ENCODE measurements at places on chromosomes 1 and 21. TPM values are rescaled to one million over a fixed set of nuclear protein-coding genes. Genes with fewer than 3 reads are reported as not detected.
A peak's percentile ranks its signal among the peaks of the same experiment; 100 is the strongest.

DNA sequence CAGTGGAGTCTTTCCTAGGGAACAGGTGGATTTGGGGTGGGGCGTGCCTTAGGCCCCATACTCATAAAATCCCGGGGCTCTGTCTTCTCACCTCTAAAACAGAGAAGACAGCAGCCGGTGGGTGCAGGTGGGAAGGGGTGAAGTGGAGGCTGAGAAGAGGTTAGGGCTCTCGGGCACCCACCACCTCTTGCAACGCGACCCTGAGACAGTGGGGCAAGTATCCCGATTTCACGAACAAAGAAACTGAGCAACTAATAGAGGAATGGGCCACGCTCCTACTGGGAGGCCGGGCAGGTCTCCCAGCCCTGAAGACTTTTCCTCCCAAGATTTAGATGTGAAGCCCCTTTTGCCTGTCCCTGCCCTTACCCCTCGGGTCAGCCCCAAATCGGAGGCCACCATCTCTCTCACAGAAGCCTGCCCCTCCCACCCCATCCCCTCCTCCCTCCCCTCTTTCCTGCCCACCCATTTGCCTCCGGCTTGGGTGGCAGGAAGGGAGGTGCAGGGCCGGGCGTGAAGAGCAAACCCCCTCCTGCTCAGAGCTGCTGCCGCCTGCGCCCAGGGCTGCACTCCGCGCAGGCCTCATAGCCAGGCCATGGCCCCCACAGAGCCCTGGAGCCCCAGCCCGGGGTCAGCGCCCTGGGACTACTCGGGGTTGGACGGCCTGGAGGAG lies at the start of gene GPR25:
GPR25 (plus strand) TSS at position 536 of the 670 bp plus-strand sequence; CDS start at position 593, 57 bp downstream.
- DNase-seq, result no peak

- DNase-seq, result peak; percentile 9
These were observed 27.9 kb downstream of the FTCD start for GRCh38 chr21:46127239-46128105.

- DNase-seq, result no peak
These were observed 579.8 kb upstream of the PKN2 start for GRCh38 chr1:88104236-88104635.

- DNase-seq, result no peak
These were observed 194.8 kb upstream of the C8B start for GRCh38 chr1:57160594-57160993.

DNA sequence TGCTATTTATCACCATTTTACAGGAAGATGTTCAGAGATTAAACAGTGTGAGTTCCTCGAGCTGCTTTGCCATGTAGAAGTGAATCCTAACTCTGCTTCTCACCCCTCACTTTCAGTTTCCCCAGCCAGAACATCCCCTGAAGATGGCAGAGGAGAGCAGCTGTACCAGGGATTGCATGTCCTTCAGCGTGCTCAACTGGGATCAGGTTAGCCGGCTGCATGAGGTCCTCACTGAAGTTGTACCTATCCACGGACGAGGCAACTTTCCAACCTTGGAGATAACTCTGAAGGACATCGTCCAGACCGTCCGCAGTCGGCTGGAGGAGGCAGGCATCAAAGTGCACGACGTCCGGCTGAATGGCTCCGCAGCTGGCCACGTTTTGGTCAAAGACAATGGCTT lies 16.9 kb downstream of the TENT5C start:
- DNase-seq, result no peak

DNA sequence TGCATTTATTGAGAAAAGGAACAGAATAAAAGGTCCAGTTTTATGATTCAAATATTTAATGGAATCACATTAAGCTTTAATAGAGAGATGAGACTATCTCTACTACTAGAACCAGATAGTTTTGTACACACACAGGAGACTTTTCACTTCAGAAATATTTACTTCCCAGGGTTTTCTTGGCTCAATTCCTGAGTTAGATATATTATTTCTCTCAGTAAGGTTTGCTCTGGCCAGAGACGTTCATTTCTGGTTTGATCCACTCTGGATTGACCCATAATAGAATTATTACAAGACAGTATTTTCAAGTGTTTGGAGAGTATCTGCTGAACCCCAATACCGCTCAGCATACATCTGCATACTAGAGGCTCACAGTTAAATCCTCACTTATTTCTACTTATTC lies 1.3 kb upstream of the RCOR3 start:
- DNase-seq, result no peak

DNA sequence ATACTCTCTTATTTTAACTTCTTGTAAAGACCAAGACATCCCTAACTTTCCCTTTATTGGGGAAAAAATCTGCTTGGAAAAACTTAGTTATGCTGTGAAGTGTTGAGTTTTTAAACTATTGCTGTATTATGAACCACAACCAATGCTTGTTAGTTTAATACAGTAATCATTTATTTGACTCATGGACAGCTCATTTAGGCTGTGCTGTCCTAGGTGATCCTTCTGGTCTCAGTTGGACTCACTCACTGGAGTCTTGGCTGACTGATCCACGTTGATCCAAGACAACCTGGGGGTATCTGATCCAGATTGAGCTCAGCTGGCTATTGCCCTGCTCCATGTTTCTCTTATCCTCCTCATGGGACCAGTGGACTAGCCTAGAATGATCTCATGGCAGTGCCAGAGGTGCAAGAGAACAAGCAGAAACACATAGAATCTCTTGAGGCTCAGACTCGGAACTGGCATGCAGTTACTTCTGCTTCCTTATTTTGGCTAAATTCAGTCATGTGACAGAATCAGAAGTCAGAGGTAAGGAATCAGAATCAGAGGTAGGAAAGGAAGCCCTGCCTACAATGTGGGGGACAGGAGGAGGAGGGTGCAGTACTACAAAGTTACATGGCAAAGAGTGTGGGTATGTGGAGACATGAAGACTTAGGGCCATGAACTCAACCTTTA lies 156.5 kb downstream of the FGGY start:
- no peak for DNase-seq

DNA sequence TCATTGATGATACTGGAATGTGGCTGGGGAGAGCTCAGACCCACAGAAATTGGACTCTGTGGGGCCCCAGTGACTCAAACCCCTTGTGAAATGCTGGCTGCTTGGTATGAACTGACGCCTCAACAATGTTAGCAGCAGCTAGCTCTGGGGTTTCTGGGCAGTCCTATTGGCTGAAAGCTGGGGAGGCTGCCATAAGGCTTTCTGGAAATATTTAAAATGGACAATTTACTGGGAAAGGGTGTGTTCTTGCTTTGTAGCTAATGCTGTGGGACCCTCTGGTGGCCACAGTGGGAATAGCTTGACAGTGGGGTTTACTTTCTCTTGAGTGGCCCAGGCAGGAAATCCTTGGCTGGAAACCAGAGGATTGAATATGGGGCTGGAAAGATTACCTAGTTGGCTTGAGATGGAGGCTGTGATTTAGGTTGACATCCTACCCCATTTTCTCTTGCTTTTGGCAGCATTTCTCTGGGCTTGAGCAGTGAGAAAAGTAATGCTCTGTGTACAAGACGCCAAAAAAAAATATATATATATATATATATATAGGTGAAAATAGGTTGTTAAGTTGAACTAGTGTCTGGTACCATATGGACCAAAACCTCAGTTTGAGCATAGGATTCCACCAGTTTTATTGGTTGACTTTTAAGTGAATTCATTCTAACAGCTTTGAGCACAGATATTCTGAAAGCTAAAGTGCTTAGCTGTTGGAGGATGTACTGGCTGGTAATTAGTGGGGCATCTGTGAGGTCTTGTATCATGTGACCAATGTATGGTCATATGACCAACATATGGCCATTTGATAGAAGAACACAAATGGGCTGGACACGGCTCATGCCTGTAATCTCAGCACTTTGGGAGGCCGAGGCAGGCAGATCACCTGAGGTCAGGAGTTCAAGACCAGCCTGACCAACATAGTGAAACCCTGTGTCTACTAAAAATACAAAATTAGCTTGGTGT lies 8.2 kb upstream of the S100A10 start:
- DNase-seq, result peak; percentile 89

GRCh38 chr1:62687421-62687902 lies 724 bp downstream of the DOCK7 start:
- peak; percentile 61 for DNase-seq

DNA sequence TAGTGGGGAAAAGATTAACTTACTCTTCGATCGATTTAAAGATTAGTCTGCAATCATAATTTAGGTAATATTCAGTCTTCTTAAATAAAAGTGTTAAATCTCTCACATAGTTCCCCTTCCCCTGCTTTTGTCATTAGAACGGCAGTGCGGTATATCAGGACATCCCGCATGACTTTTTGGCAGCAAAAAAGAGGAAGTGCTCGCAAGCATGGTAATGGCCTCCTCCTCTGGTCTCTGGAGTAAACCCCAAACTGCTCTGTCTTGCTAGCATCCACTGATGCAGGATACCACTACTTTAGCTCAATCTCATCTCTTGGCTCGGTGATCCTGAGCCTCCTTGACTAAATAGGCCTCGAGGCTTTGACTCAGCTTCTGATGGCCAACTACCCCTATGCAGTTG lies 78.7 kb upstream of the VAV3 start:
- DNase-seq, result no peak

GRCh38 chr1:119323216-119323982 lies 45.2 kb upstream of the HAO2 start:
- DNase-seq, result no peak

DNA sequence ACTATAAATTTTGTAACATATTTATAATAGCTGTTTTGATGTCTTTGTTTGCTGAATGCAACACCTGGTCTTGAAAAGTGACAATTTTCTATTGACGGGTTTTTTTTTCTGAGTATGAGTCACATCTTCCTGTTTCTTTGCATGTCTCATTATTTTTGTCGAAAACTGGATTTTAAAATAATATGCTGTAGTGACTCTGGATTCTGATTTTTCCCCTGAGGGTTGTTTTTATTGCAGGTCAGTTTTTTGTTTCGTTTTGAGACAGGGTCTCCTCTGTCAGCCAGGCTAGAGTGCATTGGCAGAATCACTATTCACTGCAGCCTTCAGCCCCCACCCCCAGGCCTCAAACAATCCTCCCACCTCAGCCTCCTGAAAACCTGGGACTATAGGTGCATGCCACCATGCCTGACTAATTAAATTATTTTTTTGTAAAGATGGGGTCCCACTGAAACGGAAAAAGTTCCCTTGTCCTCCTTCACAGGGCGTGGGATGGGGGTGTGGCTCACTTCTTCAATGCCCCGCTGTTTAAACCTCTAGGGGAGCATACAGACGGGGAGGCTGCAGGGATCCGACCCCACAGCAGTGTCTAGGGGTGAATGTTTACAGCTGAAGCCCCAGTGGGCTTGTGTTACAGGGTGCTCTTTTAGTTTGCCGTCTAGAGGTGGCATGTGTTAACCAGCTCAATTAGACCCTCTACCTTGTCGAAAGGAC lies 11.3 kb upstream of the PPIE start:
- no peak for DNase-seq

DNA sequence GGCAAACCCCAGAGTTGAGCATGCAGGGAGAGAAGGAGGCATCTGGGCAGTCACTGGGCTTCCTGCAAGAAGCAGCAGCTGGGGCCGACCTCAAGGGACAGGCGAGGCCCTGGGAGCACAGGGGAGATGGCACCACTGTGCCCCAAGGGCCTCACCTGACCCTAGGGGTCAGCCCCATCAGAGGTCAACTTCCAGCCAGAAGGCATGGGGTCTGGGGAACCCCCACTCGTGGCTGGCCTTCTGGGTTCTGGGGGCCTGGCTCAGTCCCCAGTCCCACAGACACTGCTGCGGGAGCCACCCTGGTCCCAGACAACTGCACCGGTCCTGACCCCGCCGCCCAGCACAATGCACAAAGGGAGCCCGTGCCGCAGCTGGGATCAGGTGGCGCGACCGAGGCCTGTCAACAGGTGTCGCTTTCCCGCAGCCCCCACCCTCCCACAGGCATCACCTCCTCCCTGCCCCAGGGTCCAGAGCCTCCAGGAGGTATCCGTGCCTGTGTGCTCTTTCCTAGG lies 6.2 kb downstream of the WNT9A start:
- peak; percentile 52 for DNase-seq

GRCh38 chr1:206706298-206706791 lies 21.6 kb downstream of the MAPKAPK2 start:
- no peak for DNase-seq

Gene EXO1
- 31.7 TPM for total RNA-seq

Gene PGLYRP4
- not detected for total RNA-seq

Gene KLF17
- not detected for total RNA-seq

Gene KIF17
- 14.3 TPM for total RNA-seq

Gene GBP6
- total RNA-seq, result not detected

Gene SMIM1
- total RNA-seq, result 10.2 TPM

Gene RASSF5
- total RNA-seq, result 1.7 TPM

Gene PPFIA4
- total RNA-seq, result 24.9 TPM

Gene HES5
- 0.21 TPM for total RNA-seq

Gene CYYR1
- 29.3 TPM for total RNA-seq

All from WTC11 (cell line).